CD4-positive, alpha-beta T cell treated with Interleukin-17A for 1 hour (primary cell): ENCODE measurements at places on chromosomes 3 and 15.

GRCh38 chr3:49869525-49870126, at the start of gene CAMKV:
TSS of gene CAMKV (minus strand) at chr3:49869906. CDS start at chr3:49862388, 7,518 bp downstream.
- peak; percentile 11 for DNase-seq

DNA sequence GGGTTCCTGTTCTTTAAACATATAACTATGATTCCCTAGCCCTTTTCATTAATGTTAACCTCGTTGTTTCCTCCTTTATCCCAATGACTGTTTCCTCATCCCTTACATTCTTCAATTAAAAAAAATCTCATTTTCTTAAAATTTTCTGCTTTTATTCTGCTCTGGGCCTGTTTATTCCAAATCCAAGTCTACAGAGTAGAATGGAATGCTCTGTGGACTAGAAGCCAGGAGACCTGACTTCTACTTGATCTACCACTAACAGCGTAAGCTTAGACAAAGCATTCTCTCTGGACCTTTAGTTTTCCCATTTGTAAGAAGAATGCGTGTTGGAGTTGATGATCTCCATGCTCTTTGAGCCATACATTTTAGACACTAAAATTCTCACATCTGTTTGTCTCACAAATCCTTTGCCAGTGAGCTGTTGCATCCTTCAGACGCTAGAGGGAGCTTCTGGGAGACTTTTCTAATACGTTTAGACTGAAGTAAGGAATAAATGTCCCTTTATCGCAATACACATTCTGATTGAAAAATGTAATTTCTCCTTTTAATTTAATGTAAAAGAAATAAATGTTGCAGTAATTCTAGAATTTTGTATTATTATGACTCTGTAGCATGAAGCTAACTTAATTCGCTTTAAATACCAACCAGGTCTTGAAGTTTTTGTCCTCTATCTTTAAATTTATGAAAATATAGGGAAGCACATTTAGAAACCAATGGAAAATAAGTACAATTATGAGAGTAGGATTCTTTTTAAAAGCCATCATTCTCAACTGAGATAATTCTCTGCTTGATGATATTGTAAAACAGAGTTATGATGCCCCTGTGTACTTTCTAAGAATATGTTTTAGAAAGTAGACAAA, 21.7 kb upstream of the GMNC start:
- DNase-seq = peak; percentile 28

GRCh38 chr15:70376929-70377691, 279.4 kb upstream of the TLE3 start:
- DNase-seq = no peak

GRCh38 chr3:184596233-184596632, 34.6 kb downstream of the EPHB3 start:
- DNase-seq = no peak

- DNase-seq = no peak
Observed at GRCh38 chr15:87826119-87826747, 430.3 kb downstream of the NTRK3 start.

- DNase-seq = no peak
Observed at GRCh38 chr15:69766156-69766555, 313.5 kb downstream of the RPLP1 start.

- DNase-seq = no peak
Observed at GRCh38 chr3:113405180-113405579, 36.1 kb downstream of the CFAP44 start.

DNA sequence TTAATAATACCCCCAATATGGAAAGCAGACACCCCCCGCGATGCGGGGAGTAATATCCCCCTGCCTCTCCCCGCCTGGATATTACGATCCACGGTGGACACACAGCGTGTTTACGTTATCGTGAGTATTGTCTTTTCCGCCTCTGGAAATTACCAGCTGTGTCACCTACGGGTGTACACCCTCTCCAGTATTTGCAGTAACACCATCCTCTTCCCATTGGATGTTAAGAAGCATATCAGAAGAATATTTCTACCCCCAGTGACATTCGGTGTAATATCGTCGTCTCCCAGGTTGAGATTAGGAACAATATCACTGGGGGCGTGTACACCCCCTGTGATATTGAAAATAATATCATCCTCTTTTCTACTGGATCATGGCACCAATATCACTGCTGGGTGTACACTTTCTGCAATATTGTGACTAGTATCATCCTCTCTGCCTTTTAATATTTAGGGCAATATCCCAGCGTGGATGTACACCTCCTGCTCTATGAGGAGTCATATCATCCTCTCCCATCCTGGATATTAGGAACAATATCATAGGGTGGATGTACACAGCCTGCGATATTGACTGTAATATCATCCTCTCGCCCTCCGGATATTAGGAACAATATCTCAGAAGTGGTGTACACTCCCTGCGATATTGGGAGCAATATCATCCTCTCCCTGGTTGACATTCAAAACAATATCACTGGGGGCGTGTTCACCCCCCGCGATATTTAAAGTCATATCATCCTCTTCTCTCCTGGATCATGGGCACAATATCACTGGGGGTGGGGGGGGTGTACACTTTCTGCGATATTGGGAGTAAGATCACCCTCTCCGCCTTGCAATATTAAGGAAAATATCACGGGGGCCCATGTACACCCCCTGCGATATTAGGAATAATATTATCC, 20.3 kb upstream of the BMF start:
- no peak for DNase-seq

- DNase-seq = no peak
Observed at GRCh38 chr15:73991260-73991659, 835 bp downstream of the STOML1 start.

- no peak for DNase-seq
Observed at GRCh38 chr15:55522742-55523450, 14.9 kb upstream of the DNAAF4 start.

DNA sequence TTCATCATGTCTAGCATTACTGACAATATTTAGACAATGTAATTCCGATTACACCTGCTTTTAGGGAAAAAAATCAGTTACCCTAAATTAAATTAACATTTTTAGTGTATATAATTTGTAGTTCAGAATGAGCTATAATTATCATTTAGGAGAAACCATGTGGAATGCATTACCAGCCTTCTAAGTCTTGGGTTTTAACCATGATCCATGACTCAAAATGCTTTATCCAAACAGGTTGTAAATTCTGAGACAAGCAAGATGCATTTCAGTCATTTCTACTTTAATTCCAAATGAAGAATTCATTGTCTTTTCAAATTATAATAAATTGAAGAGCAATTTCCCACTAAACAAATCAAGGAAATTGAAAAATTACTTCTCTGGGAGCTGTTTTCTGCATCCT, 243.7 kb upstream of the LRIG1 start:
- no peak for DNase-seq

DNA sequence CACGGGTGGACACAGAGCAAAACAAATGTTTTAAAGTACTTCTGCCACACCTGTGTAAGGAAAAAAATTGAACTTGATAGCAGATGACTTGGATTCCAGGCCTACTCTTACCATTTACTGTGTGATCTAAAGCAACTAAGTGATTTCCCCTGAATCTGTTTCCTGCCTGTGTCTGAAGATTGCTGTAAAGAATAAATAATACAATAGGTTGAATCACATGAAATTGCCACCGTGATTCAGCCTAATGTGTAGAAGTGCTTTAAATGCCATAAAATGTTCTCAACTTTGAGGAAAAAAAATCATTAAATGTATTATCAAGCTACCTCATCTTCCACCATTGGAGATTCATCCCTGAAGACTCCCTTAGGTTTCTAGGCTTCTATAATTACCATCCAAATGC, 27.6 kb upstream of the NUDT16 start:
- no peak for DNase-seq

DNA sequence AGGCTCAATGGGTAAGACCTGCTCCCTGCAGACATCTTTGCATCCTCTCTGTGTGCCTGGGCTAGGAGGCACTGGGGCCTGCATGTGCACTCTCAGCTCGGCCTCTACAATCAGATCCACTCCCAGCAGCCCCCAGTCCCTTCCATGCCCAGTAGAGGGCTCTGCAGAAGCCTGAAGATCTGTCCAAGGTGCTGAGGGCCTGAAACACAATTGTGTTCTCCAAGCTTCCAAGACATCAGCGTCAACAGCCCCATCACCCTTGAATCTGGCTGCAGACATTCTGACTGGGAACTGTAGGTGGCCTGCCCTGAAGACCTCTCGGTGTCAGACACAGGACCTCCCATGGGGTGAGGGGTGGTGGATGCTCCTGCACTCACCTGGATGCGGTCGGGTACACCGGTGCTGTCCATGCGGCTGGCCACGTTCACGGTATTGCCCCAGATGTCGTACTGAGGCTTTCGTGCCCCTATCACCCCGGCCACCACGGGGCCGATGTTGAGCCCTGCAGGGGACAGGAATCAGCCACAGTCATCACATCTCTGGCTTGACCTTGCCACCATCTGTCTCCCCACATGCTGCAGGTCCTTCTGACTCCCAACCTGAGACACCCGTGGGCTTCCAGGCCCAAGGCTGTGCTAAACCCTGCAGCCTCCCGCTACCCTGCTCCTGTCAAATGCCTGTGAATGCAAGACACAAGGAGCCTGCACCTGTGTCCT, 84.7 kb downstream of the SEC22A start:
- peak; percentile 22 for DNase-seq

DNA sequence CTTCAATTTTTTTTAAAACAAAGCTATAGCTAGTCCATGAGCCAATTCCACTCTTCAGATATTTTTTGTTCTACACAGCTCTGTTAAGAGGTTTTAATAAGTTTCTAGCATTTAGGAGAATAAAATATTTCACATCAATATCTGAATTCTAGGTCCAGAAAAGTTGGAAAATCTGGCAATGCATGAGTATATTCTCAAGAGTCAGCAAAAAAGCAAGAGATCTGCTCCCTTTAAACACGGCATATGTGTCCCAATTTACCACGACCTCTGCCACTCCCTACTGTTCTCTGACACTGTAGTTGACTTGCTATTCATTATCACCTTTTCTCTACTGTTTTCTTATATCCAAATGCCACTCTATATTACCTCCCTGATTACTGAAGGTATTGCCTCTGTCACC, 145.1 kb upstream of the TGFBR2 start:
- no peak for DNase-seq

GRCh38 chr15:73923156-73923487, 3.1 kb upstream of the LOXL1 start:
- no peak for DNase-seq

DNA sequence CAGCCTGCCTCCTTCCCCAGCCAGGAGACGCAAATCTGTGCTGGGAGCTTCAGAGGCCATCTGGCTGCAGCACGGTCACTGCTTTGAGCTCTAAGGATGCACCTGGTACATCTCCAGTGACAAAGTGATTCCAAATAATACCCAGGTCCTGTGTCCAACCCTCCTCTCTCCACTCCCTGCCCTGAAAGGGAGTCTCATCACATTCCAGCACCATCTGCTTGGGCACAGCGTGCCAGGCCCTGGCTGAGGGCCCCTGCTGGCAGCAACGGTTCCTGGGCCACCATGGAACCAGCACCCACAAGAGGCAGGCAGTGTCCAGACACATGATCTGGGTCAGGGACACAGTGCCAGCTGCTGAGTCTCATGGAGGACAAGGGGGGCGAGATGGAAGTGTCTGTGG, 81.3 kb downstream of the MTHFS start:
- DNase-seq = no peak

GRCh38 chr3:149401926-149402310, 24.5 kb upstream of the TM4SF1 start:
- DNase-seq = no peak
